IMR-90 (cell line): ENCODE measurements at places on chromosomes 13 and 19. TPM values are rescaled to one million over a fixed set of nuclear protein-coding genes. Genes with fewer than 3 reads are reported as not detected.
A peak's percentile ranks its signal among the peaks of the same experiment; 100 is the strongest.

DNA sequence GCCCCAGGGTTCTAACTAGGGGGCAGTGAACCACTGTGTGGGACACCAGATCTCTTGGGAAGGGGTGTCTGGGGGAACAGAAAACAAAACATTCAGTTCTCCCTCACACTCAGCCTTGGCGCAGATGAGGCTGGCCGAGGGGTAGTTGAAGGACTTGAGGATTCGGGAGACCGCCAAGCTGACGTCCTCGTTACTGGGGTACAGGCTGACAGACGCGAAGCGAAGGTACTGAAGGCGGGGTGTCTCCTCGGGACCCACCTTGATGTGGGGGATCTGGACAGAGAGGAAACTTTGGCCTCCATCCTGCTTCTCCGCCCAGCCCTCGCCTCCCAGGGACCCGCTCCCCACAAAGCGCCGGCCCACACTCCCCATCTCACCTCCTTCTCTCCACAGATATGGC lies 7.6 kb downstream of the GRIK5 start:
- no peaks in the 10 kb centered on the region for H3K36me3 ChIP-seq
- peaks cover 47% of the 10 kb centered on the region for H3K27me3 ChIP-seq
- no peak for DNase-seq
- H3K4me3 ChIP-seq = no peak overlapping the region
- no peak overlapping the region for H3K27ac ChIP-seq

HOMER3 gene
- polyA plus RNA-seq = 77.0 and 84.5 TPM in 2 replicates

GRCh38 chr19:48362716-48363499 lies 832 bp downstream of the TMEM143 start:
- H3K27ac ChIP-seq = peak overlapping the region; percentile 64
- DNase-seq = peak; percentile 91
- H3K36me3 ChIP-seq = no peaks in the 10 kb centered on the region
- no peaks in the 10 kb centered on the region for H3K4me1 ChIP-seq
- H3K4me3 ChIP-seq = peak overlapping the region; percentile 42
- H3K27me3 ChIP-seq = no peaks in the 10 kb centered on the region

- H3K27ac ChIP-seq = peak overlapping the region; percentile 48
- H3K36me3 ChIP-seq = peaks cover 33% of the 10 kb centered on the region
- H3K4me1 ChIP-seq = peaks cover 30% of the 10 kb centered on the region
- peak; percentile 91 for DNase-seq
- H3K4me3 ChIP-seq = no peak overlapping the region
- H3K27me3 ChIP-seq = no peaks in the 10 kb centered on the region
These were observed 73.6 kb downstream of the COL4A1 start for GRCh38 chr13:110233181-110233950.

ZNF534 gene
- polyA plus RNA-seq = not detected in 2 replicates

DNA sequence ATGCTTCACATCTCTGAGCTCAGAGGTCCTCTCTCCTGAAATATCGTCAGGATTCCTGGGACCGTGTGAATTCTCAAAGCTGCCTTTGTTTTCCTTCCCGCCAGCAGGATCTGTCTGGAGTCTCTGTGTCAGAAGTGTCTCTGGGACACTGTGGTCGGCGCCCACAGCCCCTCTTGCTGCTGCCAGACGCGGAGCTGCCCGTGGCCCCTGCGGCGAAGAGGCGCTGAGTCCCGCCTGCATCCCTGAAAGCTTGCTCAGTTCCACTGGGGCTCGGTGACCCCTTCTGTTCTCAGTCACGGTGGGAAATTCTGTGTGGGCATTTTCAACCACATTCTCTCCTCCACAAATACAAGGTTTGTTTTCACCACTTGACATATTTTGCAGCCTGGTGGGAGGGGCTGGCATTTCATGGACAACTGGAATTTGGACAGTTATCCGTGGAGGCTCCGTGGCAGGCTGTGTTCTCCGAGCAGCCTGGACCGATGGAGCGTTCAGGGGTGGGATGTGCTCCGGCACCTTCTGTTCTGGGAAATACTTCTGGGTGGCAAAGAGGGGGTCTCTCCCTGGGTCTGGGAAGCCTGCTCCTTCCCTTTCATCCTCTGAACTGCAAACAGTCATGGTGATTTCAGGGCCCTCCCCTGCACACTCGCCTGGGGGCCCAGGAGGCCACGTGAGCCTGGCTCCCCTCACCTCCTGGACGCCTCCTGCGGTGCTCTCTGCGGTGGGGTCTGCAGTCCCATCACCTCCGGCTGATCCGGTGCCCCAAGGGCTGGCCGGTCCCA lies 42.6 kb upstream of the GRTP1 start:
- DNase-seq = no peak
- H3K4me3 ChIP-seq = no peak overlapping the region
- H3K27me3 ChIP-seq = no peaks in the 10 kb centered on the region
- no peaks in the 10 kb centered on the region for H3K36me3 ChIP-seq
- H3K4me1 ChIP-seq = peaks cover 12% of the 10 kb centered on the region

GRCh38 chr19:4967738-4968461 lies 1.0 kb upstream of the KDM4B start:
- no peak for DNase-seq
- H3K4me1 ChIP-seq = peaks cover 20% of the 10 kb centered on the region
- H3K36me3 ChIP-seq = no peaks in the 10 kb centered on the region
- H3K4me3 ChIP-seq = peak overlapping the region; percentile 41

DNA sequence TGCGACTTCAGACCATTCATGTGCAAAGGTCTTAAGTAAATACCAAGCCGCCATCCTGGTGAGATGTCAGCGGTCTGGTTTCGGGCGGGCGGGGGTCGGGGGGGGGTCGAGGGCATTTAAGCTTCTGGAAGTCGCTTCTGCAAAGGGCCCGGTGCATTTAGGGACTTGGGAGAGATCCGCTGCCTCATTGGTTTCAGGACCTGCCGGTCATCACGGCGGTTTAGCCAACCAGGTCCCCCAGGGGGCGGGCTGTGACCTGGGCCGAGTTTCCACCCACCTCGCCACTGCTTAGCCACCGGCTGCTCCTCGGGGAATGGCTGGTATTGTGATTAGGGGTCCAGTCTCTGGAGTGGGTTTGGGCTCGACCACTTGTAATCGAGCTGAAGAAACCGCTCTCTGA lies 7.8 kb downstream of the ANKLE1 start:
- peaks cover 5% of the 10 kb centered on the region; the same call in 1 of the 2 replicates for H3K36me3 ChIP-seq
- no peak overlapping the region for H3K27ac ChIP-seq
- DNase-seq = peak; percentile 90
- peaks cover 2% of the 10 kb centered on the region; the same call in 1 of the 2 replicates for H3K4me1 ChIP-seq
